ENCODE measurements at places on chromosomes 2 and 18.

- DNase-seq = no peak
Measured at GRCh38 chr18:29313312-29313711, 1136.4 kb upstream of the CDH2 start.

DNA sequence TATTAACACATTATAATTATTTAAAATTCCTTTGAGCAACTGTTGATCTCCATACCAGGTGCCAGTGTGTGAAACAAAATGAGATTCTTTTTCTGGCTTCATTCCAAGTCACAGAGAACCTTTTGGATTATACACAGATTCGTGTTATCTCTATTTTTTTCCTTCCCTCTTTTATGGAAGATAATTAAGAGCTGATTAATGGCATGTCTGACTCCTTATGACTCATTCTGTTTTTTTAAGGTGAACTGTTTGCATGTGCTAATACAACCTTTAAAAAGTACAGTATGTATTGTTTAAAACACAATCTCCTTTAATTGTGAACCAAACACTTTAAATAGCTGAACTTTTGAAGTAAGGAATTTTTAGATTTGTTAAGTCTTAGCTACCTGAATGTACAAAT is 39.3 kb downstream of the PELI1 start:
- no peak for DNase-seq

DNA sequence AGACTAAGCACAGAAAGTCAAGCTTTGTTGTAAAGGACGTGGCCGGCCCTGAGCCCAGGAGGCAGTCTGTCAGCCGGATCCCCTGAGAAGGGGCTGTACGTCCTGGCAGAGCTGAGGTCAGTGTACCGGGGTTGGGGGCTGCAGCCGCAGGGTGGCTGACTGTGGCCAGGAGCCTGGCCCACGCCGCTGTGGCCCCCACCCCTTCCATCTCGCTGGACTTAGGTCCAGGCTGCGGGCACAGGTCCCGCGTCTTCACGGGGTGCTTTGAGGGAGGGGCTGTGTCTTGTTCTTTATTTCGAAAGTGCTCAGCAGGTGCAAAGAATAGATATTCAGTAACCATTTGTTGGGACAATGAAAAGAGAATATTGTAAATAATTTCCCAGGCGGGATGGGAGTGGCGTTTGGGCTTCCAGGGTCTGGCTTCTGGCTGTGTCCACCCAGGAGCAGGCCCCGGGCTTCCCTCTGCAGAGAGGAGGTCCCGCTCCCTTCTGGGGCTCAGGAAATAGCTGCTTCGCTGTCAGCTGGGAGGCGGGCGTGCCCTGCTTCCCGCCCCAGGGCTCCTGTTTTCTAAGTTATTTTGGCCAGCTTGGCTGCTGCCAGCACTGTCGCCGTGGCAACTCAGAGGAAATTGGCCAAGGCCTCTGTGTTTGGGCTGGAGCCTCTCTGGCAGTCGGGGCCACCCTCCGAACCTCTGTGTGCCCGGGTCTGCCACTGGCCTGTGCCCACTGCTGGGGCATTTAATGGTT is 7.4 kb downstream of the NFATC1 start:
- no peak for DNase-seq

DNA sequence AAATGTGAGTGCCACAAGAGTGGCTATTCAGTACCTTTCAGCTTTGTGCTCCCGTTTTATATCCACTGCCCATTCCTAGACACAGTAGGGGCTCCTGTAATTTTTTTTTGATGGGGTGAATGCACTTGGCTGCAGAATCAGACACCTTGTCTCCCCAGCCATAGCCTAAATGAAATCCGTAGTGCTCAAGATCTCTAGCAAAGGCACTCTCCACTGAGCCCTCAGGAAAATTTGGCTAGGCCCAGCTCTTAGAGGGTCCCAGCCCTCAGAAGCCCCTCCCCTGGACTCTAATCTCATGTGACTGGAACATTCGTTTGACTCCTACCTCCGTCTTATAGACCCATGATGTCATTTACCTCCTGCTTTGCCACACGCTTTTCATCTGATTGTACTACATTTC is 323.9 kb downstream of the SMAD2 start:
- no peak for DNase-seq

DNA sequence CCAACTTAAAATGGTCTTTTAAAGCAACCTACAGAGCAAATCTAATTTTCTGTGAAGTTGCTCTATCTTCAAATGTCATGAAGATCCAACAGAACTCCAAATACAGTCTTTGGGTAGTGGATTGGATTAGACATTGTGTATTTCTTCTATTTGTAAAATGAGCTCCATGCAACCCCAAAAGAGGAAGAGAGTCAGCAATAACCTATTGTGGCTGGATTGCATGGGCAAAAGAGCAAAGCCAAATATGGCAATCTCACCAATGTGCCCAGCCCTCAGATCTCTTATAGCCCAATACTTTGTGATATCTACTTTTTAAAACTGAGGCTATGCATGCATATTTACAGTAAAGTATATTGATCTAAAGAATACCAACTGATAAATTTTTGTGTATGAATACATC is 146.3 kb downstream of the TXNL1 start:
- DNase-seq = no peak

- DNase-seq = no peak
Measured at GRCh38 chr18:12773369-12773768, 70.5 kb downstream of the PSMG2 start.

GRCh38 chr2:134360745-134361487 is 107.0 kb downstream of the MGAT5 start:
- DNase-seq = no peak

GRCh38 chr2:141957321-141957720 is 173.5 kb downstream of the LRP1B start:
- DNase-seq = no peak

- DNase-seq = no peak
Measured at GRCh38 chr2:216495656-216496055, 3.0 kb upstream of the RPL37A start.

- DNase-seq = no peak
Measured at GRCh38 chr2:18833941-18834340, 244.6 kb upstream of the NT5C1B start.

GRCh38 chr2:13686262-13686661 is 946.3 kb upstream of the LRATD1 start:
- DNase-seq = no peak

GRCh38 chr18:47863041-47863440 is 67.4 kb downstream of the SMAD2 start:
- no peak for DNase-seq

DNA sequence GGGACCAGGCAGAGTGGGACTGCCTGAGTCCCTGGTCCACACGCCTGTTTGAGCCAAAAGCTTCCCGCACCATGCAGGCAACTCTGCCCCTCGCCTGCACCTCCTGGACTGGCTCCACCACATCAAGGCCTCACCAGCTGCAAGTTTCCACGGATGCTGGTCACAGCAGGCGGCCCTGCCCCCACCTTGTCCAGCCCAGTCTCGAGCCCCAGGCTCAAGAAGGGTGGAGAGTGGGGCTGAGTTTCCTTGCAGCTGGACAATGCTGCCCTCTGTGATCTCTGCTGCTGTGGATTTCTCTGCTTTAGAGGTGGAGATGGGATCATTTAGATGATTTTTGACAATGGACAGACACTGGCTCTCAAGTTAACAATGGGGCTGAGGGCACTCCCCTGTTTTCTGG is 74.9 kb downstream of the MTCL1 start:
- no peak for DNase-seq

- no peak for DNase-seq
Measured at GRCh38 chr18:26088487-26088886, 1.9 kb downstream of the SS18 start.

- no peak for DNase-seq
Measured at GRCh38 chr2:219056176-219056895, 4.4 kb downstream of the IHH start.

- no peak for DNase-seq
Measured at GRCh38 chr2:240655931-240656886, 26.5 kb downstream of the AQP12B start.

- no peak for DNase-seq
Measured at GRCh38 chr2:2648094-2648493, 317.0 kb upstream of the MYT1L start.

DNA sequence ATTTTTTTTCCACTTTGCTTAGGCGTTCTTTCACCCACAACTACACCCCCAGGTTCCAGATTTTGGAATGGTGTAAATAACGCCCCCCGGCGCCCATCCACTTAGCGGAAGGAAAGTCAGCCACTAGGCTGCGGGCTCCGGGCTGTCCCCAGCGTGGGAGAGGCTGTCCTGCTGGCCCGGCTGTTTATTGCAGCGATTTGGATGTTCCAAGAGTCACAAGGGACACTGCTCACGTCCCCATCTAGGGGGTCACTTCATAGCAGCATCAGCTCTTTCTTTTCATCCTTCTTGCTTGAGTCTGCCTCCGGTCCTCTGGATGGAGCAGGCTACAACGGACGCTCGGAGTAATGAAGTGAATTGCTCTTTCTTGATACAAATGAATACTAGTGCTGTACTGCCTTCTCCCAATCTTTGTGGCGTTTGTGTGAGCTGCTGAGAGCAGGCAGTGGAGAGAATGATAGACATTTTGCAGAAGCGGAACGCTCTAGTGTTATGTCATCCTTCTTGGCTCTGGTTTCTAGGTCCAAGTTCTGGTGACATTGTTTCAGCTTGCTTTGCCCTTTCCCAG is 50.7 kb upstream of the PAIP2B start:
- peak; percentile 71 for DNase-seq

- DNase-seq = no peak
Measured at GRCh38 chr18:63099091-63099840, 220.3 kb downstream of the BCL2 start.

DNA sequence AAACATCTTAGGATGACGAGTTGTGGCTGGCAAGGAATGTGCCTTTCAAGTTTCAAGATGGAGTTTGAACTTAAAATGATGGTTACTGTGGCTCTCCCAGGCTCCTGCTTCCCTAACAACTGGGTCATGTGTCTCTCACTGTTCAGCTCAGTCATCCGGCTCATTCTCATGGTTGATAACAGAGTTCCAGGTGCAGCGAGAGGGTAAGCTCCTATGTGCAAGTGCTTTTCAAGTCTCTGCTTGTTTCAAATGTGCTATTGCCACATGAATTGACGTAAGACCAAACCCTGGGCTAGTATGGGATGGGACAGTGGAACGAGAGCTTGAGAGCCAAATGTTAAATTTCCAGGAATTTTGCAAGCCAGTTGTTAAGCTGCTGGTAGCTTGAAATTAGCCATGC is 19.5 kb upstream of the PUM2 start:
- DNase-seq = no peak

DNA sequence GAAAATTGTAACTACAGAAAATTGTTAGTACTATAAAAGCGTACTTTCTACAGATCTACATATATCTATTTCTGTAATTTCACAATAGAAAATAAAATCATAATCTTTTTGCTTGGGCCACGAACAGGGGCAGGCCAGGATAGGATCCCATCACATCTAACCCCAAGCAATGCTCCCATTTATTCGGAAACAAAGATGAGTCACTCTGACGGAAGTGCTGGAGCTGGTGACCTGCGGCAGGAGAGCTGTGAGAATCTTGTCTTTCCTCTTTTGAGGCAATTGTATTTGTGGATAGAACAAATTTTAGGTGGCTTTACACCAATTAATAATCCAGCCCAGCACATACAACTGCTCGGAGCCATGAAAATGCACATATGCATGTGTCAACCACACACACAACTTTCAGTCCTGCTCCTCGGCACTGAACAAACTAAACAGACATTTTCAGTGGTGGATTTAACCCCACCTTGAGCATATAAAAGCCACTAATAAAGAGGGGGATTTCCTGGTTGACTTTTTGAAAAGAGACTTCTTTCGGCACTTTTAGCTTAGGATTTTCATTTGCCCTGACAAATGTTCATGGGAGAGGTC is 22.3 kb upstream of the INSIG2 start:
- DNase-seq = no peak

GRCh38 chr2:109395494-109396201 is 218.1 kb downstream of the SEPTIN10 start:
- no peak for DNase-seq

GRCh38 chr2:36770542-36771287 is 74.2 kb downstream of the VIT start:
- DNase-seq = peak; percentile 18

- DNase-seq = no peak
Measured at GRCh38 chr2:70420740-70421139, 118.9 kb upstream of the FAM136A start.

DNA sequence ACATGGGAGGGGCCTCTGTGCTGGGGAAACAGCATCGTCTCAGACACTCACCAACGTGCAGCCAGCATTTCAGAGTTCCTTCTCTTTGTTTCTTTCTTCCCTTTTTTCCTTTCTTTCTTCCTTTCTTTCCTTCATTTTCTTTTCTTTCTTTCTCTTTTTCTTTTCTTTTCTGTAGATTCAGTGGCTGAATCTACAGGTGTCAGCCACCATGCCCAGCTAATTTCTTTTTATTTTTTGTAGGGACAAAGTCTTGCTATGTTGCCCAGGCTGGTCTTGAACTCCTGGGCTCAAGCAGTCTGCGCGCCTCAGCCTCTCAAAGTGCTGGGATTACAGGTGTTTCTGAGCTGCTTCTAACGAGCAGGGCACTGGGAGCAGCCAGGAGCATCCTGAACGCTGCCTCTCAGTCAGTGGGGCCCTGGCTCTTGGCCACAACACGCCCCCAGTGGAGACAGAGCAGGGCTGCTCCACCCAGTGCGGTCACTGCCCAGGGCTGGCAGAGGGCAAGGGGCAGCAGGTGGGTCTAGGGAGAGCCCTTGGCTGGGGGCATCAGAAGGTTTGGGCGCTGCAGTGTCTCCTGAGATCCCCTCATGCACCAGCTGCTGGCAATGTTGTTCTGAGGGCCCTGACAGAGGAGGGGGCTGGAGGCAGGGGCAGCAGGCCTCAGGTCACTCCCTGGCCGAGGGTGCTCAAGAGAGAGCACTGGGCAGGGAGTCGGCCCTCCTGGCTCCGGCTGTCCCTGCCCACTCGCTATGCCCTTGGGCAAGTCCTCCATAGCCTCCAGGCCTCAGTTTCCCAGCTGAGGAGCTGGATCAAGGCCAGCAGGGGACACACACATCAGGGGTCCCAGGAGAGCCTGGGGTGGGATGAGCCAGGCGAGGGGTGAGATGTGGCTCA is 4.7 kb upstream of the KLHL30 start:
- no peak for DNase-seq

DNA sequence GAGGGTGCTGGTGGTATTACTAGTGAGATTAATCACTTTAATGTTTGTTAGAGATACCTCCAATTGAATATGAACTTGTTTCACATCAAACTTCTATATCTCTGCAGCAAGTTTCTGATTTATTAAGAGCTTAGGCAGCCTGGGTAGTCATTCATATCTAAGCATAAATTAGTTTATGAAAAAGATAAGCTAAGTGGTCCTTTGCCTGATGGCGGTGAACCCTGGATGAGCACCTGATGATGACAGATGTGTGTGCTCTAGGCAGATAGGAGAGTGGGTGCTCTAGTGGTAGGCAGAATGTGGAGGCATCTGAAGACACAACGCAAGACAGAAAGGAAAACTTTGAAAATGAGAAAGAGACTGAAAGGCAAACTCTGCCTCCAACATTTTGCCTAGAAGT is 5.0 kb downstream of the FKBP7 start:
- DNase-seq = no peak

- DNase-seq = no peak
Measured at GRCh38 chr18:3902676-3903075, 452.7 kb downstream of the TGIF1 start.

DNA sequence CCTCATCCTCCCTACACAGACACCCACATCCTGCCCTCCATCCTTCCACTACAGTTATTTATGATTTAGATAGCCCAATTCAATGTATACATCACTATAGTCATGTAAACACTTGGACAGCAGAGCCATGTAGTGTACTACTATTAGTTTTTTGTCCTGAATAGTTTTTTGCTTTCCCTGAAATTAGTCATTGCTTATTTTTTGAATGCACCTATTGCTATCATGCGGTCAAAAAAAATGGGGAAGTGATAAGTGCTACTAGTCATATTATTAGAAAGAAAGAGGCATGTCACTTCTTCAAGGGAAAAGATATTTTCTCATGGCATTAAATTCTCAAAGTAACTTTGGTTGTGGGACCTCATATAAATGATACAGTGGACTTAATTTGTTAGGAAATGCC is 6.8 kb upstream of the GREB1 start:
- DNase-seq = no peak
